ENCODE measurements at places on chromosomes 3 and 15.

DNA sequence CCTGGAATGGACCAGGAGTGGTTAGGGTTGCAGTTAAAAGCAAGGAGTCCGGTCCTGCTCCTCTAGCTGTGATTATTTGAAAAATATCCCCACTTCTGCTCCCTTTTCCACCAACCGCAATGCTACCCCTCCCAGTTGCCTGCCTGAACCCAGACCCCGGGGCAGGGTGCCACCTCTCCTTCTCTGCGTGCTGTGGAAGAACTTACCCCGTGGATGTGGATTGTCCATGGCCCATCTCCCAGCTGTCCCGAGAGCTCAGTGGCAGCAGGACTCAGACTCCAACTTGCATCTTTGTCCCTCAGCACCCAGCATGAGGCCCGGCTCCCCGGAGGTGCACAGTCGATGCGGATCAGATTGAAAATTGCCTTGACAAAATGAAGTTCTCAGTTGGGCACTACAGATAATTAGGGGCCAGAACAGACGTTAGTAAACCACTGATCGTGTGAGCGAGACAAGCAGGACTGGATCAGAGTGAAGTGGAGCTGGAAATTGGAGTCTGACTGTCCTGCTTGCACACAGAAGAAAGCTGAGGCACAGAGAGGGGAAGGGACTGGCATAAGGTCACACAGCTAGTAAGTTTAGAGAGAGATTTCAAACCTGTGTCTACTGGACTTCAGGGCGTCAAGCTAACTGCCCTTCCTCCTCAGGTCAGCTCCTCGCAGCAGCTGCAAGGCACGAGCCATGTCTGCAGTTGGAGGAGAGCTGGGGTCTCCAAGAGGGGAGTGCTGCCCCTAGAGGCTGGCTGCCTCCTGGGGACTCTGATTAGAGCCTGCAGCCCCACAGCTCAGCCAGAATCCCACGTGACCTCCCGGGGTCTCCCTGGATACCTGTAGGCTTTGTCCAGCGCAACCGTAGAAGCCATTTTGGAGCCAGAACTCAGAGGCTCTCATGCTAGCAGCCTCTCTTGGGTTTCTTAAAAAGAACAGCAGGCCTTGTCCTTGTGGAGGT is 14.7 kb downstream of the SLC6A1 start:
- DNase-seq, result no peak

GRCh38 chr15:88385078-88385700 is 82.0 kb downstream of the MRPL46 start:
- no peak for DNase-seq

DNA sequence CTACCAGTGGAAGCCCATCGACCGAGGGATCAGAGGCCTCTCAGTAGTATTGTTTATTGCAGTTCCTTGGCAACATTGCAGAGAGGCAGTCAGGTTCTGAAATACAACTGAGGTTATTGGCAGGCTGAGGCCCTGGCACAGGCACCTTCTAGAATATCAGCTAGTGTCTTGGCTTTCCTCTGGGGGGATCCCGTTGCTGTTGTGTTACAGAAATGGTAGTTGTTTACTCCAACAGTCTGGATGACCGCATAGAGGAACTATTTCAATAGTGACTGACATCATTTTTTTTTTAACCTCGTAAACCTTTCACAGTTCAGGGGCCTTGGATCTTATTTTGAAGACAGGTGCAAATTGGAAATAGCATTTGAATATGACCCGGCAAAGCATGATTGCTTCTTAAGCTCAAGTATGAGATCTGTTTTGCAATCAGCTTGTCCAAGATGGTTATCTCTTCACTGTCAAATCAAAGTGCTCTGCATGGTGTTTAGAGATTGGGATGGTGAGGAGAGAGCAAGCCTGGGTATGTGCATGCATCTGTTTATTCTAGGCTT is 63.9 kb downstream of the PGPEP1L start:
- no peak for DNase-seq

- no peak for DNase-seq
Observed at GRCh38 chr3:122366379-122366749, 16.7 kb downstream of the MIX23 start.

GRCh38 chr15:82263350-82263749 is 732 bp downstream of the SAXO2 start:
- no peak for DNase-seq

- DNase-seq, result no peak
Observed at GRCh38 chr3:187504435-187504834, 136.2 kb downstream of the RTP4 start.

DNA sequence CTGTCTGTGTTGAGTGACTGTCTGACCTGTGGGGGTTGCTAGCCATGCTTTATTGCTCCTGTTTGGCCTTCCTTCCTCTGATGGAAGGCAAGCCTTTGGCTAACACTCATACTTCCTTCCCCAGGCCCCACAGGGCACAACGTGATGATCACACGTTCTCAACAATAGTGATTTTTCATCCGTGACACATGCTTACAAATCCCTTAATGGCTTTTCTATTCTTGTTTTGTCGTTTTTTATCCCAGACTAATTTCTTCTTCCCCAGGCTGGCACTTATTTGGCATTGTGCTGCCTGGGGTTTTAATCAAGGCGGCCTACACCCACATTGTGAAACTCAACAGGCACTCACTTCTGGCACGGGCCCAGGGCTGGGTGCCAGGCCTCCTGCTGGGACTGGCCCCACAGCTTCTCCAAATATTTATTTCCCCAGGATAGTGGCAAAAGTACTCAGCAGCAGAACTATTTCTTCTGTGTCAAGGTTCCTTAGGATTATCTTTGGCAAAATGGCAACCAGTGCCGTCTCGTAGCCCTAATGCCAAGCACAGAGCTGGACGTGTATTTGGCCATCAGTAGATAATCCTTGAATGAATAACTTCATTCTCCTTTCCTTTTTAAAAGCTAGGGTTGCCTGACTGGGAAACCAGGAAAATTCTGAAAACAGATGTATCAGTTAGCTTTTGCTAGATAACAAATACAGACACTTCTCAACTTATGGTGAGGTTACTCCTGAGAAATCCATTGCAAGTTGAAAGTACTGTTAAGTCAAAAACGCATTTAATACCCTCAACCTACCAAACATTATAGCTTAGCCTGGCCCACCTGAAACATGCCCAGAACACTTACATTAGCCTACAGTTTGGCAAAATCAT is 30.6 kb downstream of the CMTM7 start:
- DNase-seq, result no peak

DNA sequence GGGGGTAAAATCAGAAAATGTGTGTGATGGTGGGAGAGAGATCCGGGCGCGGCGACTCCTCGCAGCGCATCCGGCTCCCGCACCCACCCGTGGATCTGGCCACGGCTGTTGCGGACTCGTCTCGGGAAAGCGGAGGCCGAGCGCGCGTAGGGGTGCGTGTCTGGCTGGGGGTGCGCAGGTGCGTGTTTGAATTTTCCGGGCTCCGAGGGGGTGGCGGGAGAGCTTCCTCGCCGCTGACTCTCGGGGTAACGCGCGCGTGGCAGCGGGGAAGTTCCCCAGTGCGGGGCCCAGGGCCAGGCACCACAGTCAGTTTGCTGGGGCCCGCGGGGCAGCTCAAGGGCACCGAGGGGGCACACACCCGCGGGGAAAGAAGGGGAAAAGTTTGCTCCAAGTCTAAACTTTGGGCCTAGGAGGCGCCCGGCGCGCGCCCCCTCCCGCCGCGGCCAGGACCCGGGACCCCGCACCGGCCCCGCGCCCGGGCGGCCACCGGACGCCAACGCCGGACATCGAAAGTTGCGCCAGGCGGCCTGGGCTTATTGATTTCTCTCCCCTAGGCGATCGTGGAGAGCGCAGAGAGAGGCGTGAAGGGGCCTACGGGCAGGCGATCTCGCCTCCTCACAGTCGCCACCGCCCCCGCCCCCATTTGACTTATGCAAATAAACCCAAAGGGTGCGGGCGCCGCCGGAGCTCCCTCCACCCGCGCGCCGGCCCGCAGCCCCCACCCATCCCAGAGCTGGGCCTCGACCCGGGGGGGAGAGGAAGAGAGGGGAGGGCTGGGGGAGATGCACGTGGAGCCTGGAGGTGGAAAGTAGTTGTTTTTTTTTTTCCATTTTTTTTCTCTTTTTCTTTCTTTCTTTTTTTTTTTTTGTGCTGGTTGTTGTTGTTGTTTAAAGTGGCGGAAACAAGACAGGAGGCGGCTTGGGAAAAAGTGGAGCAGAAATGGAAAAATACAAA is 639 bp downstream of the FOXP1 start:
- no peak for DNase-seq

All from NK-92 treated with Interleukin-12 subunit alpha and Interleukin-12 subunit beta, amount 100 ng/mL, for 24 hours (cell line).